ENCODE measurements at places on chromosomes 5 and 9. TPM values are rescaled to one million over a fixed set of nuclear protein-coding genes. Genes with fewer than 3 reads are reported as not detected.

PCDHGA3 gene
- 2.1 TPM for total RNA-seq

GEMIN5 gene
- 18.8 TPM for total RNA-seq

ARHGEF28 gene
- 8.4 TPM for total RNA-seq

SOX30 gene
- total RNA-seq, result not detected

GDNF gene
- 0.52 TPM for total RNA-seq

ELAVL2 gene
- 3.1 TPM for total RNA-seq

IL13 gene
- total RNA-seq, result not detected

TMEM252 gene
- not detected for total RNA-seq

FOXB2 gene
- total RNA-seq, result not detected

C9orf153 gene
- total RNA-seq, result 1.6 TPM

PHF24 gene
- total RNA-seq, result under 0.01 TPM

PCDHGA7 gene
- total RNA-seq, result 3.7 TPM

MRPL22 gene
- 12.5 TPM for total RNA-seq

FOXD4L3 gene
- not detected for total RNA-seq

PITX1 gene
- total RNA-seq, result 2.6 TPM

TEX48 gene
- total RNA-seq, result not detected

Data from skeletal muscle tissue (tissue), 5 donors.